ENCODE measurements at places on chromosomes 13 and 19. TPM values are rescaled to one million over a fixed set of nuclear protein-coding genes. Genes with fewer than 3 reads are reported as not detected.

- DNase-seq = no peak
Measured at GRCh38 chr19:17957885-17958284, 9.0 kb upstream of the KCNN1 start.

DNA sequence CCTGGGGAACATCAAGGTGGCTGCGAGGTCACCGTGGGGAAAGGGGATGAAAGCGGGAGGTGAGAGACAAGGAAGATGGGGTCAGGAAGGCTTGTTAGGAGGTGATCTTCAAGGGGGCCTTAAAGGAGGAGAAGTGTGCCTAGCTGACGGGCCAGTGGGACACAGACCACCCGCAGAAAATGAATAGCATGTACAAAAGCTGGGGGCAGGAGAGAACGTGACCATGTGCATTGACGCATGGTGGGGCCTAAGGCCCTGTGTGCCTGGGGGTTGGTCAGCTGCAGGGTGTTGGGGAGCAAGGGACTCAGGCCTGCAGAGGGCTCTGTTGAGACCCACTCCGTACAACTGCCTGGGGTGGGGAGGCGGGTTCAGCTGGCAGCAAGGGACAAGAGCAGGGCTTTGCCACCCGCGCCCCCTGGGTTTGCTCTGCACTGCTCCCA is 5.9 kb downstream of the RAB8A start:
- no peak for DNase-seq

GRCh38 chr19:33706631-33707030 is 84.9 kb downstream of the CHST8 start:
- DNase-seq = no peak

DNA sequence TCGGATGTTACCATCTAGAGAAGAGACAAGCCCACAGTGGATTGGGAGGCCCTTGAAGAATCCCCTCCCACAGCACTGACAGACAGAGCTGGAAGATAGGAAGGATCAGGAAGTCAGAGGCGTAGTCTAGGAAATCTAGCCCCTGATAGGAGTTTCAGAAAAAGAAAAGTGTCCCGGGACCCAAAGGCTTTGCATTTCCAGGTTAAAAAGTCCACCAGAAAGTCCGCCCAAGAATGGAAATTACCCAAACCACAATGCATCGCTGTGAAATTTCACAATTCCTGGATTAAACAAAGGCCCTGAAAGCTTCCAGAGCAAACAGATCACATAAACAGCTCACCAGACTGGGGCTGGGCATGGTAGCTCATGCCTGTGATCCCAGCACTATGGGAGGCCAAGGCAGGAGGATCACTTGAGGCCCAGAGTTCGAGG is 146.9 kb downstream of the KDM4B start:
- no peak for DNase-seq

DNA sequence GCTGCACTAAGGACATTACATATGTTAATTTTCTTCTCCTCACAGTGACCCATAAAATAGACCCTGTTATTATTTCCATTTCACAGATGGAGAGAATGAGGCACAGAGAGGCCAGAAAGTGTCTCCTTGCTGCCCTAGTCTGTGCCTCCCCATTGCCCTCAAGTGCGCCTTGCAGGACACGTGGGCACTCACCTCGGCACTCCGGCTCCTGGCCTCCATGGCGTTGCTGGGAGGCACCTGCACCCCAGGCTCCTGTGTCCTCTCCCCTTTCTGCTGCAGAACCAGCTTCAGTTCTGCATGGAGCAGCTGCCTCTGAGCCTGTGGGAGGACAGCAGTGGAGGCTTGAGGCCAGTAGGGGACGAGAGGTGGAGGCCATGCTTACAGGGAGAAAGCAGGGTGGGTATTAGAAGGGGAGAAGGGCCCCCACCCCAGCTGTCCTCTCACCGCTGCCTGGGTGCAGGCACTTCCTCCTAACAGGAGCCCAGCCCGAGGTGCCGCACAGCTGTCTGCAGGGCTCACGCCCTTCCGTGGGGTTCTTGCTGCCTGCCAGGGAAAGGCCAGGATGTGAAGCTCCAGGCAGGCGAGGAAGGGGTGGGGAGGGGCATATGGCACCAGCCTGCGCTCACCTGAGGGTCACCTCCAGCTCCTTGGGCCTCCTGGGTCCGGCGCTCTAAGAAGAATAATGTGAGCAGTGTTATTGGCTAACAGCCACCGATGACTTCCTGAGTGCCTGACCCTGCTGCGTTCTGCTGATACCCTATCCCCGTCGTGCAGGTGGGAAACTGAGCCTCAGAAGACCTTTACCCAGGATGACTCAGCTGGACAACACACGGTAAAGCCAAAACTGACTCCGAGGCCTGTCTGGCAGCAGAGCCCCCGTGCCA is 5.2 kb downstream of the PRX start:
- no peak for DNase-seq

DNA sequence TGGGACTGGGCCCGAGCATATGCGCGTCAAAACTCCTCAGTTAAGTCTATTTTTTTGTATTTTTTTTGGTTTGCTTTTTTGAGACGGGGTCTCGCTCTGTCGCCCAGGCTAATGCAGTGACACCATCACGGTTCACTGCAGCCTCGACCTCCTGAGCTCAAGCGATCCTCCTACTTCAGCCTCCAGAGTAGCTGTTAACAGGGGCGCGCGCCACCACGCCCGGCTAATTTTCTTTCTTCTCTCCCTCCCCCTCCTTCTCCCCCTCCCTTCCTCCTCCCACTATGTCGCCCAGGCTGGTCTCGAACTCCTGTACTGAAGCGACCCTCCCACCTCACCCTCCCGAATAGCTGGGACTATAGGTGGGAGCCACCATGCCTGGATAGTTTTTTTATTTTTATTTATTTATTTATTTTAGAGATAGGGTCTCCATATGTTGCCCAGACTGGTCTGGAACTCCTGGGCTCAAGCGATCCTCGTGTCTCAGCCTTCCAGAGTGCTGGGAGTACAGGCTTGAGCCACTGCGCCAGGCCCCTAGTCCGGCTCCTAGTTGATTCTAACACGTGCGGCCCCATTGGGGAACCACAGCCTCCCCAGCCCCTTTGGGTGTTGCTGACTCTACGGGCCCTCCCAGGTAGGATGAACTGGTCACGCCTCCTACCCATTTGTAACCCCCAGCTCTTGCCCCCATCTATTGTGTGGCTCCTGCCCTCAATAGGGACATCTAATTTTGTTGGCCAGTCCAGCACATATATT is 806 bp upstream of the ZNF837 start:
- DNase-seq = no peak

- DNase-seq = no peak
Measured at GRCh38 chr13:98845742-98846141, 93.3 kb upstream of the SLC15A1 start.

GRCh38 chr19:1292419-1293151 is 6.9 kb downstream of the EFNA2 start:
- no peak for DNase-seq

DNA sequence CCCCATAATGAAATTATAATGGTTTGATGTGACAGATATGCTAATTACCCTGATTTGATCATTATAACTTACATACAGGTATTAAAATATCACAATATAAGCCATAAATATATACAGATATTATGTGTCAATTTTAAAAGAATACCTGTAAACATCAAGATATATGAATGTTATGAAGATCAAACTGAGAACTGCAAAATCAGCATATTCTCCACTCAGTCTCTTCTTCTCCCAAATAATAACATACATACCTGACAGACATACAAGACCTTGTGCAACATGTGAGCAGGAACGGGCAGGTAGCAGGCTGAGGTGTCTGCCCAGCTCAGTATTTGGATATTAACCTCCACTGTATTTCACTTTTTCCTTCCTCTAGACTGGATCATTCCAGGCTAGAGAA is 547.2 kb downstream of the UQCRFS1 start:
- DNase-seq = no peak

DNA sequence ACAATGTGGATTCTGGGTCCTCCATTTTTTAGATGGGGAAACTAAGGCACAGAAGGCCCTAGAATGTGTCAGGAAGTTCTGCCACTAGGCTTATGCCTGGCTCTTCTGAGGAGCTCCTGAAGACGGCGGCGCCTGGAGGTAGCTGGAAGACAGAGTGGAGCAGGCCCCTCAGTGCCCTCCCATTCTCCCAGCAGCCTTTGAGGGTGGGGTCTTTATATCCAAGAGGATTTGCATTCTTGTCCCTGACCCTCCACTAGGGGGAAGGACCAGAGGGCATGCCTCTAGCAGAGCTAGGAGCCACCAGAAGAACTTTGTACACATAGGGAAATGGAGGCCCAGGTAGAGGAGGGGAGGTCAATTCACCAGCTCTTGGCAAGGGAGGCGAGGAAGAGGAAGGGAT is 9.4 kb downstream of the CELF5 start:
- no peak for DNase-seq

DNA sequence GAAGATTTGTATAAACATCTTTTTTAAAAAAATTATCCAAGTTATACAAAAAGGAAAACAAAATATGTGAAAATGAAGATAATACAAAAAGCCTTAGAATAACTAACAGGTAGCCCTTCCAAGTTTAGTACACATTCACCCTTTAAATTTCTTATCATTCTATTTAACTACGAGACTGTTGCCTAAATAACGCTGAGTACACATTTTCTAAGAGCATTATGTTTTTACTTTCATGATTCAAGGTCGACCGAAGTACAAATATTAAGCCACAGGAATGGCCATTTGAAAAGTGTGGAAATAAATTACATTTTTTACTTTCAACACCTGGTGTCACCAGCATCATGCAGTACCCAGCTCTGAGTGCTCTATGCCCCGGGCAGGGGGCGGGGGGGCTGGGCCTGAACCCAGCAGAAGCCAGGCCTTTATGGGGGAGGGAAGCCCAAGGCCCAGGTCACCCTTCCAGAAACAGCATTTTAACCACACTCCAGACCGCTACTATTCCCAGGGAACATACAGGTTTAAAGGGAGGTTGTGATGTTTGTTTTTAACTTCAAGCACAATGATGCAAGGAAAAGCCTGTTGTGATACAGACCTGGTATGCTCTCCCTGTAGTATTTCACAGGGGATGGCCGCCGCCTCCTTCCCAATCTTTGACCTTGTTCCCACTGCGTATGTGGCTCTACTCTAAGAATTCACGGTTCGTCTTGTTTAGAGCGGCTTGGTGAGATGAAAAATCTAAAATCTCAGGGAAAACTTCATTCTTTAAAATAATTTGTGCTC is 24.0 kb downstream of the GGACT start:
- no peak for DNase-seq

The CEACAM6 gene
- polyA plus RNA-seq = not detected

The PSG7 gene
- 0.17 TPM for polyA plus RNA-seq

The RDH8 gene
- polyA plus RNA-seq = 0.05 TPM

The PLK5 gene
- not detected for polyA plus RNA-seq

Data from BJ (cell line).